ENCODE measurements at places on chromosomes 12 and 14. TPM values are rescaled to one million over a fixed set of nuclear protein-coding genes. Genes with fewer than 3 reads are reported as not detected.

The TESPA1 gene
- 39.9 TPM for total RNA-seq

The NRXN3 gene
- not detected for total RNA-seq

The CCDC175 gene
- not detected for total RNA-seq

The IGF1 gene
- not detected for total RNA-seq

The SIX6 gene
- not detected for total RNA-seq

The RFX4 gene
- not detected for total RNA-seq

- no peaks in the 10 kb centered on the region for H3K27me3 ChIP-seq
- no peak for DNase-seq
- H3K4me3 ChIP-seq = no peak overlapping the region
- H3K4me1 ChIP-seq = no peaks in the 10 kb centered on the region
- no peak overlapping the region for H3K27ac ChIP-seq
- peaks cover 4% of the 10 kb centered on the region for H3K36me3 ChIP-seq
Observed at GRCh38 chr14:73599499-73599898, 7.8 kb downstream of the ACOT4 start.

DNA sequence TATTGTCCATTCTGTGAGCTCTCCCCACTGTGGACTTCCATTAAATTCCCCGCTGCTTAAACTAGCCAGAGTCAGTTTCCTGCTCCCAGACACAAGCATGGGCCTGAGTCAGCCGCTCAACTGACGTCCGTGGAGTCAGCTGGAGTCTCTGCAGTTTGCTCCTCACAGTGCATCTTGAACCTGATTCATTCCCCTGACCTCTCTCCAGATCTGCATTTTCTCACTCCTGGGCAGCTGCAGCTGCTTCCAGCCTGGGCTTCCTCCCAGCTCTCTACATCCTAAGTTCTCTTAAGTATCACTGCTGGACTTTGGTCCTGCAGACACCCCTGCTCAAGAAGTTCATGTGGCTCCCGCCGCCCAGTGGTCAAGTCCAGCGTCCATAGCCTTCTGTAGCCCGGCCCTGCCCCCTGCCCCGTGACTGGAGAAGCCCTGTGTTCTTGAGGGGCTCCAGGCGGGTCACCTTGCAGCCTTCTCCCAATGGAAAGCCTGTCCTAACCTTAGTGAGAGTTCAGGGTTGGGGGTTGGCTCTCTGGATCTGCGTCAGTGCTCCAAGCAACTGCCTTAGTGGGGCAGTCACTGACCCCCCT lies 20.0 kb downstream of the NFKBIA start:
- no peak overlapping the region for H3K4me3 ChIP-seq
- H3K4me1 ChIP-seq = no peaks in the 10 kb centered on the region
- no peak overlapping the region for H3K27ac ChIP-seq
- DNase-seq = no peak
- no peaks in the 10 kb centered on the region for H3K36me3 ChIP-seq
- H3K27me3 ChIP-seq = no peaks in the 10 kb centered on the region

- no peak for DNase-seq
- no peaks in the 10 kb centered on the region for H3K4me1 ChIP-seq
- no peak overlapping the region for H3K27ac ChIP-seq
- no peaks in the 10 kb centered on the region for H3K27me3 ChIP-seq
- H3K4me3 ChIP-seq = no peak overlapping the region
- H3K36me3 ChIP-seq = no peaks in the 10 kb centered on the region
Observed at GRCh38 chr12:112809684-112810083, 18.1 kb downstream of the RPH3A start.

- peaks cover 24% of the 10 kb centered on the region for H3K4me1 ChIP-seq
- peak; percentile 38 for DNase-seq
- H3K27me3 ChIP-seq = no peaks in the 10 kb centered on the region
- H3K27ac ChIP-seq = peak overlapping the region; percentile 35
Observed at GRCh38 chr12:111596985-111597830, 1.9 kb downstream of the ATXN2 start.

GRCh38 chr12:122593910-122594309 lies 66.9 kb downstream of the KNTC1 start:
- H3K27me3 ChIP-seq = no peaks in the 10 kb centered on the region
- H3K27ac ChIP-seq = no peak overlapping the region
- no peak for DNase-seq
- peaks cover 26% of the 10 kb centered on the region for H3K36me3 ChIP-seq
- H3K4me3 ChIP-seq = no peak overlapping the region

DNA sequence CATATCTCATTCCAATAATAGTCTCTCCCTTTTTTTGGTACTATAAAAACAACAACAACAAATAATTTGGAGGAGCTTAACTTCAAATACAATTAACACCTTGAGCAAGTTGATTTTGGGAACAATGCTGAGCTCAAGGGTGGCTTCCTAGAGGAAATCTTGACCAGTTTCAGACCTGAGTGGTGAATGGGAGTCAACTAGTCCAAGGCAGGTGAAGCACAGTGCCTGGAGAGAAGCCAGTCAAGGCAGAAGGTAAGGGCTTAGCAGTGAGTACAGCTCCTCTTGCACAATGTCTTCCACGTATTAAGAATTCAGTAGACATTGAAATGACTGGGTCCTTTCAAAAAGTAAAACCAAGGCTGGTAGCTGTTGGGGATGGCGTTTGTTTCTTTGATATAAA lies 444.8 kb downstream of the ATP23 start:
- H3K27ac ChIP-seq = no peak overlapping the region
- H3K36me3 ChIP-seq = no peaks in the 10 kb centered on the region
- H3K27me3 ChIP-seq = no peaks in the 10 kb centered on the region
- no peak for DNase-seq
- H3K4me3 ChIP-seq = no peak overlapping the region

- H3K4me3 ChIP-seq = no peak overlapping the region
- H3K27ac ChIP-seq = no peak overlapping the region
- H3K27me3 ChIP-seq = no peaks in the 10 kb centered on the region
- H3K36me3 ChIP-seq = no peaks in the 10 kb centered on the region
Observed at GRCh38 chr14:87461704-87462103, 531.3 kb downstream of the GALC start.

GRCh38 chr12:123912415-123913380 lies 59.9 kb downstream of the CCDC92 start:
- H3K4me1 ChIP-seq = peaks cover 10% of the 10 kb centered on the region
- H3K27me3 ChIP-seq = no peaks in the 10 kb centered on the region
- no peak for DNase-seq
- H3K36me3 ChIP-seq = no peaks in the 10 kb centered on the region

- H3K4me3 ChIP-seq = no peak overlapping the region
- DNase-seq = no peak
- H3K36me3 ChIP-seq = no peaks in the 10 kb centered on the region
- no peaks in the 10 kb centered on the region for H3K4me1 ChIP-seq
- no peaks in the 10 kb centered on the region for H3K27me3 ChIP-seq
Observed at GRCh38 chr14:84282618-84283017, 1247.3 kb upstream of the FLRT2 start.

DNA sequence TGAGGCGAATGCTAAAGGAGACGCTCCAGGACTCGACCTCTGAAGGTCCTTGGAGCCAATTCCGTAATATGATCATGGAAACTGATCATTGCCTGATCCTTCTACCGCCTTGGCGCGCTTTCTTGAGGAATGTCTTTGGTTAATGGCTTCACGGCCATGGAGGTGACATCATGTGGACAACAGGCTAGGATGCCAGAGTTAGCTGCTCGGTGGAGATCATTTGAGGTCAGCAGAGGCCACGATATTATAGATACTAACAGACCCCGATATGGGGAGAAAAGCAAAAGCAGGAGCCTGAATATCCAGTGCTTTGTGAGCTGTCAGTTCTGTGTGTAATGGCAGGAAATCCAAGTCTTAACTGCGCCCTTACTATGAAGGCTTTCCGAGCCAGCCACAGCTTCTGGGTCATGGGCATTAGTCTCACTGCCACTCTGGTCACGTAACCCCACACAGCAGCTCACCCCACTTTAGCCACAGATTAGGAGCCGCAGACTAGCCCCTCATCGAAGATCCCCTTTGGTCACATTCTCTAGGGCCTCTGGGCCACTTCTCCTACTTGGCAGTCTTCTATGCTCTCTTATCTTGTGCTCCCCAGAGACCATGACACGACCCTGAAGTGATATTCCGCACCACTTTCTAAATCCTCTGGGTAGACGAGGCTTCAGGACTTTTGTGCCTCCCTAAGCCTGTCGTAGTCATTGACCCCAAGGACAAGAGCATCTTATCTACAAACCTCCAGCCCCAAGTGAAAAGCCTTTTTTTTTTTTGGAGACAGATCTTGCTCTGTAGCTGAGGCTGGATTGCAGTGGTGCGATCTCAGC lies 724 bp upstream of the CS start:
- peak overlapping the region; percentile 88 for H3K27ac ChIP-seq
- DNase-seq = no peak
- peaks cover 34% of the 10 kb centered on the region for H3K4me1 ChIP-seq
- H3K27me3 ChIP-seq = no peaks in the 10 kb centered on the region
- peak overlapping the region; percentile 72 for H3K4me3 ChIP-seq

GRCh38 chr14:102586420-102587104 lies 5.9 kb upstream of the RCOR1 start:
- no peaks in the 10 kb centered on the region for H3K36me3 ChIP-seq
- H3K4me3 ChIP-seq = no peak overlapping the region
- H3K27ac ChIP-seq = no peak overlapping the region
- DNase-seq = no peak
- no peaks in the 10 kb centered on the region for H3K27me3 ChIP-seq

DNA sequence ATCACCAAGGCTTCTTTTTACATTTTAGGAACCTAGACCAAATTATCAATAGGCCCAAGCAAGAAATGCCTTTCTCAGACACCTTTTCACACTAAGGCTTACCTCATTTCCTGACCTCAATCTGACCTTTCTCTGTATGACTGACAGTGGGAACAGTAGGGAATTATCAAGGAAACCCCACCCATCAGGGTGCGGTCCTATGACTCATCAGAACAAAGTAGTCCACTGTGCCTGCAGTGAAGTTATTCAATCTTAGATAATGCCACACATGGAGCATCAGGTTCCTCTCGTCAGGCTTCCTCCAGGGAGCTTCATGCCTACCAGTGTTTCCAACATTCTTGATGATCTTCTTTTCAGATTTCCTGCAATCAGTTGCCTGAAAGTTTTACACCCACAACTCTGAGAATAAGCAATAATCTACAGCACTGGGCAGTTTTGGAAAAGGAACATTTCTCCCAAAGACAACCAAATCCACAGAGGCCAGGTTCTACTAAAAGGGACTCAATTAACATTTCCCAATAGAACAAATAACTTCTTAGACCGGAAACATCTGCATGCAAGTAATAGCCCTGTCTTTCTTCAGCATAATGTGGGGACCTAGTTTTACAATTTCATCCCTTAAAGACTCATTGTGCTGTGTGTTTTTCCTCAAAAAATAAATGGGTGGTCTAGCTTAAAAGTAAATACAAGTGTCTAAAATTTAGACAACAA lies 35.9 kb upstream of the TMTC2 start:
- no peak overlapping the region for H3K27ac ChIP-seq
- H3K4me1 ChIP-seq = no peaks in the 10 kb centered on the region
- H3K4me3 ChIP-seq = no peak overlapping the region
- no peak for DNase-seq
- no peaks in the 10 kb centered on the region for H3K27me3 ChIP-seq
